T-helper 2 cell (primary cell): ENCODE measurements at places on chromosomes 2 and 18.

- no peak for DNase-seq
These were observed 22.9 kb upstream of the GPR55 start for GRCh38 chr2:230947908-230948365.

- no peak for DNase-seq
These were observed 627 bp downstream of the CDCA7 start for GRCh38 chr2:173355132-173355865.

- no peak for DNase-seq
These were observed 197.6 kb downstream of the MBD5 start for GRCh38 chr2:148218326-148219075.

GRCh38 chr2:70356941-70357683 lies 55.2 kb upstream of the FAM136A start:
- DNase-seq: no peak

DNA sequence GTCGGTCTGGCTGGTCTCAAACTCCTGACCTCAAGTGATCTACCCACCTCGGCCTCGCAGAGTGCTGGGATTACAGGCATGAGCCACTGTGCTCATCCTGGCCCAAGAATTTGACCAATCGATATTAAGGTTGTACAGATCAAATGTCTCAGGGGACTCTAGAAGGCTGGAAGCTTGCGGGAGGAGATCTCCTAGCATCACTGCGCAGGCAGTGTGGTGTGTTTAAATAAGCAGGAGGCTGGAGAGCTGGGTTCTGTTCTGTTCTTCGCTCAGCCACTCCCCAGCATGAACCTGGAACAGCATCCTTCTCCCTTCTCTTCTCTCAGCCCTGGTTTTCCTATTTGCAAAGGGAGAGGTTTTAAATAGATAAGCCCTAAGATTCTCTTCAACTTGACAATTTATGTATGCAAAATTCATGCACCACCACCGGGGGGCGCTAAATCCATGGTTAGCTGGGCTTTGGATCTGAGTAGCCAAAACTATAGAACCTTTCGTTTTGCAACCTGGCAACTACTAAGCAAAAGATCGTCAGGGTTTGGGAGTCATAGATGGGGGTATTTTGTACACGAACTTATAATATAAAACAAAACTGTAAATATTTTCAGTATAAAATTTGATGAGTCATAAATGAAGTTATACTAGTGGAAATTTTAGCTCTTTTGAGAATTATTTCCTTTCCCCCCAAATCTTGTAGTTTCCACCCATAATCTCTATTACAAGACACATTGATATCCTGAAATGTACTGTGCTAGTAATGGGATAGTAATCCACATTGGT lies 60.6 kb downstream of the SLC16A14 start:
- DNase-seq: peak; percentile 69

DNA sequence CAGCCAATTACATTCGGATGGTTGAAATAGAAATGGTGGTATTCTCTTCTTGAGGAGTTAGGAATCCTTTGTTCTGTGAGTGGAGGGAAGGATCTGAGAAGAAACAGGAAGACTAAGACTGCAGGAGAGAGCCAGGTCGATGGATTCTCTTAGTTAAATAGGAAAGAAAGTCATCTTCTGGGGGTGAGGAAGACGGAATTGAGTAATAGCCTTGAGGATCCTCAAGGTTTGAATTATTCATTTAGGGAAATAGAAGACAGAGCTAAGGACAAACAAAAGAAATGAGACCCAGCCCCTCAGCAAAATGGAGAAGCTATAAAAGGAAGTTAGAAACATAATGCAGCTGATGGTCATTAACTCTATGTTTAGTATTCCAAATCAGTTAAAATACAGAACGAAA lies 1.8 kb downstream of the LAPTM4A start:
- no peak for DNase-seq

DNA sequence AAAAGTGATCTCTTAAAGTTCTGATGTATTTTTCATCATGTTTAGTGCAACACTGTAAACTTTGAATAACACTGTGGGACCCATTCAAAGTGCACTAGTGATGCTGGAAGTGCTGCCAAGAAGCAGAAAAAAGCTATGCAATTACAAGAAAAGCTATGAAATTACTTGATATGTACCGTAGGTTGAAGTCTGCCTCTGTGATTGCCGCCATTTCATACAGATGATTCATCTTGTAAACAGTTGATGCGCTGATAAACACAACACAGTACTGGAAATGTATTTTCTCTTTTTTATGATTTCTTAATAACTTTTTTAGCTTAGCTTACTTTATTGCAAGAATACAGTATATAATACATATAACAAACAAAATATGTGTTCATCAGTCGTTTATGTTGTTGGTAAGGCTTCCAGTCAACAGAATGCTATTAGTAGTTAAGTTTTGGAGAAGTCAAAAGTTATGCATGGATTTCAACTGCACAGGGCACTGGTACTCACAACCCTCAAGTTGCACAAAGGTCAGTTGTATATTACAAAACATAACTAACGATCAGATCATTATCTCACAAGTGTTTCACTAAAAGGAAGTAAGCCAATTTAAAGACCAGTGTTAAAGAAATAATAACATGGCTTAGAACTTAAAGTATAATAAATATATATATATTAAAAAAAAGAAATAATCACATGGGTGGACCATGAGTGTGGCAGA lies 82.0 kb downstream of the SGPP2 start:
- no peak for DNase-seq

GRCh38 chr2:241151934-241152660 lies 1.8 kb downstream of the PPP1R7 start:
- no peak for DNase-seq

GRCh38 chr18:76487782-76488181 lies 7.3 kb downstream of the ZNF516 start:
- DNase-seq: no peak

GRCh38 chr2:85259879-85260278 lies 67.9 kb downstream of the TGOLN2 start:
- no peak for DNase-seq

DNA sequence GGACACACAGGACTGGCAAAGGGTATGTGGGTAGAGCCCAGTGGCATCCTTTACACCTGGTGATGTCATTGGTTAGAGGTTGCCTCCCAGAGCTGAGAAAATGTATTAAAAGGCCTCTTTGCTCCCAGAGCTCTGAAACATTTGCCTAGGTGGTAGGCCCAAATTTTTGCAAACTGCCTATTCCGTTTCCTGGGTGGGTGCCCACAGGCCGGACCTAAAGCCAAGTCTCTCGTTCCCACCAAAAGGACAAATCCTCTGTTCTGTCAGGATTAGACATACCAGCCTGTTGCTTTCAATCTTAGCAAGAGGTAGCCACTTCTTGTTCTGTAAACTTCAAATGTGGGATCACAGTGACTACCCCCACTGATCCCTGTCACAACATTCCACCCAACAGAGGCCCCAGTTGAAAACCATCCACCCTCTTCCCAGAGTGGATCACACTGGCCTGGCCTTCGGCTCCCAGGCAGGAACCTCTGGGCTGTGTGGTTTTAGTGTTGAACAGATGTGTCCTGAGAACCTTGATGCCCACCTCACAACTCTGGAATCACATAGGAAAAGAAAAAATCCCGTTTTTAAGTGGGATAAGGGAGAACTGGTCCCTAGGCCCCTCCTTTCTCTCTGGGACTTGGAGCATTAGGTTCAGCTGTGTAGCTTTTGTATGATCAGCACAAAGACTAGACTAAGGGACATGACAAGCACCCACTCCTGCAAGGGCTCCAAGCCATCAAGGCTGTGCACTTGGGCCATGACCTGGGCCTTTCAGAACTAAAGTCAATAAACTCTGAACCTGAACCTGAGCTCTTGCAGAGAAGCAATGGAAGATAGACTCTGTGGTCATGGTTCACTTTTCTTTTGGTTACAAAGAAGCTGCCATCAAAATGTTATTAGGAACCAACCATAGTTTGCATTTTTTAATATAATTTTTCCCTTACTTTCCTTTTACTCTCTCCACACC lies 211.3 kb downstream of the CYP26B1 start:
- DNase-seq: no peak

DNA sequence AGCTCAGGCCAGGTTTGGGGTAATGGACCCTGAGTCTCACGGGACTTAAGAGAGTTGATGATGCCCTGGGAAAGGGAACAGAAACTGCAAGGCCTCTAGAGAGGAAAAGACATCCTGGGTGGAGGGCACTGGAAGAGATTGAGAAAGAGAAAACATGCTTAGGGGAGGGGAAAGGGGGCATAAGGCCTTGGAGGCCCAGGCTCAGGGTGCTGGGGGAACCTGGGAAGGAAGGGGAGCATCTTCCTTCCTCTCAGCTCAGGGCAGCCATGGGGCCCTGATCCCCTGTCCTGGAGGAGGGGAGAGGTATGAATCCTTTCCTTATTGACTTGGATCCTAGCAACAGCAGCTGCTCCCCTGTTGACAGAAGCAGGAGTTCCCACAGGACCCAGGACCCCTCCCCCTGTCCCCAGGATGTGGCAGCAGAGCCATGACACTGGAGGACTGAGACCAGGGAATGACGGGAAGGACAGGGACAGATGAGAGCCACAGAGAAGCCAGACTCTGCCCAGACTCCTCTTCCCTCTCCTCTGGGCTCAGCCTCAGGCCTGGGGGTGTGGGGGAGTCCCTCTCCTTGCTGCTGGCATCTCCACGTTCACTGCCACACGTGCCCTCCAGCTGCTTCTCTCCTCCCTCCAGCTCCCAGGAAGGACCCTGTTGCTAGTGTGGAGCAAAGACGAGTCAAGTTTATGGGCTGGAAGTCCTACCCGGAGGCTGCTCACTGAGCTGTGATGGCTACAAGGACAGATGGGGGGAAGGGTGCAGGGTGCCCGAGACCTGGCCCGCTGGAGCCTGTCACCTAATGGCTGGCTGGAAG lies 815 bp downstream of the GPBAR1 start:
- no peak for DNase-seq

DNA sequence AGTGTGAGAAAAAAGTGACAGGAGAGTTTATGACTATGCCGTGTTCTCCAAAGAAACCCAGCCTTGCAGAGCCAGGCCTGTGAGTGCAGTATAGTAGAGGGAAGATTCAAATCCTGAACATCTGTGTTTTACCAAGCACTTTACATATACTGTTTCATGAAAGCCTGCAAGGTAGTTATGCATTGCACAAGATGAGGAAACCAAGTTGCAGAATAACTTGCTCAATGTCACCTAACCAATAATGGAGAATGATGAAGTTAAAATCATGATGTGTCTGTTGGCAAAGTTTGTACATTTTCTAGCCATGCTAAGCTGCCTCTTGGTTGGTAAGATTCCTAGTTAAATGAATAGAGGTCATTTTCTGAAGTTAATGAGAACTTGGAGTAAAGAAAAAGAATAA lies 29.3 kb downstream of the SYT4 start:
- DNase-seq: no peak

DNA sequence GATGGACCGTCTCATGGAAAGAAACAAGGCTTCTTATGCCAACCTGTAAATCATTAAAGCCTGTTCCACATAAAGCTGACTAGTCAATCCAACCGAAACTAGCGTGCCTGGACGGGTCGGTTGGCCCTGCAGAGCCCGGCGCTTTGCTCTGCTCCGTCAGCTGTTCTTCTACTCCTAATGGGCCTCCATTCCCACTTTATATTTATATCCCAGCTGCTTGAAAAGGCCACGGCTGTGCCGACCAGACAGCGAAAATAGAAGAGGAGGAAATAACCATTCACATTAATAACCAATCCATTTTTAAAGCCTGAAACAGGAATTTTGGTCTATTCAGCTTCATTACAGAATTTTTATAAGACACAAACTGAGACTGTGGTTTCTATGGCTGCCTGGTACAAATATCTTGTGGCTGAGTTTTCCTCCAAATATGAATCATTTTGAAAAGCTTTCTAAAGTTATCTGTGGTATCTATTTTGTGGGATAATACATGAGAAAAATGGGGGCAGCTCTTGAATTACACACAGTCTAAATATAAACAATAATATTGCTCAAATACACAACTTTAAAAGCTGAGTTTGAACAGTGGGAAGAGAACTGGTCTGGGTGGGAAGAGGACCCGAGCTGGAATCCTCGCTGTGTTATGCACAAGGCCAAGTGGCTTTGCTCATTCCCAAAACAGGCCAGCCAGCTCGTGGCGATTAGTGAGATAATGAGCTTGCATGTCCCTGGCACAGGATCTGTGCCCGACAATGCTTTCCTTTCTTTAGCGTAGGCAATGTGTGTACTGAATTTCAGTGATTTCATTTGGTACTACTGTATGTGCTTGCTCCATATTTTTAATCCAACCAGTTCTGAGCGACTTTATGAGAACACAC lies 10.5 kb upstream of the FAM124B start:
- DNase-seq: no peak

- no peak for DNase-seq
These were observed 219.3 kb downstream of the AGAP1 start for GRCh38 chr2:235713189-235713588.

DNA sequence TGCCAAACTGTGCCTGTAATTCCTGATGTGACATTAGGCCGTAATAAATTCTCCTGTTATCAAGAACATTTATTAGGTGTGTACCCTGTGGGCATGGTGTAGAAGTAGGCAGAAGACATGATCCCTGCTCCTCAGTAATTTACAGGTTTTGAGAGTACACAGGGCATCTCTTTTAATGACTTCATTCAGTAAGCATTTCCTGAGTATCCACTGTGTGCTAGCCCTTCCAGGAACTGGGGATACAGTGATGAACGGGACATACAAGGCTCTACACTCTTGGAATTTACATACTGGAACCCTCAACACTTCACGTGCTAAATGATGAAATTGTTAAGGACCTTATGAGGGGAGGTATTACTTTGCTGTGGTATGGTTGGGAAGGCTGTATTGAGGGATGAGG lies 30.2 kb downstream of the DIS3L2 start:
- no peak for DNase-seq

DNA sequence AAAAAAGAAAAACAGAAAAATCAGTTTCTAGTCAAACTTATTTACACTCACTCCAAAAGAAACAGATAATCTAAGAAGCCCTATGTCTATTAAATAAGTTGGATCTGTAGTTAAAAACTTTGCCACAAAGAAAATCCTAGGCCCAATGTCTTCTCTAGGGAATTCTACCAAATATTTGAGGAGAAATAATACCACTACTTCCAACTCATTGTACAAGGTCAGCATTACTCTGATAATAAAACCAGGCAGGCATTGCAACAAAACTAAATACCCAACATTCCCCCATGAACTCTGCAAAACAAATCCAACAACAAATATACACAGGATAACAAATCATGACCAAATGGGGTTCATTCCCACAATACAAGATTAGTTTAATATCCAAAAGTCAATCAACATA lies 73.8 kb upstream of the ST8SIA5 start:
- DNase-seq: no peak

- peak; percentile 38 for DNase-seq
These were observed 132.1 kb upstream of the MAP3K20 start for GRCh38 chr2:172943539-172943938.

DNA sequence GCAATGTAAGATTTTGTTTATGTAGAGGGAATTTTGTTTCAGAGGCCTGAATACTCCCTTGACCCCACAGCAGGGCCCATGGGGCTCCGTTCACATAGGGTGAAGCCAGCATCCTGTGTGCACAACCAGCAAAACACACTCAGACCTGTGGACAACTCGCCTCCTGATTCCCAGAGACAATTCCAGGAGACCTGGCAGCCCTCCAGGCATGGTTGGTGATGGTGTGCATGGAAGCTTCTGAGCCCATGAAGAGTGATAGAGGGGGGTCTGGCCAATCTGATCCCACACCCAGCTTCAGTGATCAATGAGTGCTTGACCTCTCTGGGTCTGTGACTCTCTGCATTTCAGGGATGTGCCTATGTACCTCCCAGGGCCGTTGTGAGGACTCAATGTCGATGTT lies 91.0 kb upstream of the RAB6C start:
- DNase-seq: no peak
